Kidney (tissue), 22 donors: ENCODE measurements at places on chromosomes 11 and 22. TPM values are rescaled to one million over a fixed set of nuclear protein-coding genes. Genes with fewer than 3 reads are reported as not detected.

CD3E gene
- 2.2 TPM for polyA plus RNA-seq

SCGB2A2 gene
- polyA plus RNA-seq, result not detected

SCYL1 gene
- 78.9 TPM for polyA plus RNA-seq

ARHGAP8 gene
- polyA plus RNA-seq, result 30.2 TPM

LMNTD2 gene
- polyA plus RNA-seq, result 6.2 TPM

CDCA5 gene
- polyA plus RNA-seq, result 0.43 TPM

SPDYC gene
- 0.43 TPM for polyA plus RNA-seq

SLC22A12 gene
- polyA plus RNA-seq, result 85.9 TPM

TLCD5 gene
- polyA plus RNA-seq, result 4.9 TPM

SLC22A9 gene
- polyA plus RNA-seq, result not detected

RASGRP2 gene
- 14.1 TPM for polyA plus RNA-seq

BACE1 gene
- polyA plus RNA-seq, result 11.7 TPM

TECTA gene
- polyA plus RNA-seq, result 0.54 TPM

MRGPRE gene
- polyA plus RNA-seq, result not detected

- no peak for DNase-seq
These were observed 7.3 kb downstream of the TRIM34 start for GRCh38 chr11:5631969-5632635.

GRCh38 chr11:72807792-72808191 lies 6.4 kb upstream of the ATG16L2 start:
- DNase-seq, result no peak

GRCh38 chr11:92324890-92325289 lies 100.3 kb downstream of the FAT3 start:
- no peak for DNase-seq

GRCh38 chr11:3143136-3143880 lies 21.8 kb downstream of the OSBPL5 start:
- no peak for DNase-seq

GRCh38 chr11:34271727-34272126 lies 86.1 kb downstream of the ABTB2 start:
- DNase-seq, result no peak

GRCh38 chr11:121696177-121696871 lies 243.6 kb upstream of the SORL1-AS1 start:
- DNase-seq, result peak; percentile 53

GRCh38 chr11:65981101-65981740 lies 19.7 kb downstream of the SART1 start:
- DNase-seq, result no peak

- DNase-seq, result no peak
These were observed 114.1 kb downstream of the MAML2 start for GRCh38 chr11:96228910-96229309.

DNA sequence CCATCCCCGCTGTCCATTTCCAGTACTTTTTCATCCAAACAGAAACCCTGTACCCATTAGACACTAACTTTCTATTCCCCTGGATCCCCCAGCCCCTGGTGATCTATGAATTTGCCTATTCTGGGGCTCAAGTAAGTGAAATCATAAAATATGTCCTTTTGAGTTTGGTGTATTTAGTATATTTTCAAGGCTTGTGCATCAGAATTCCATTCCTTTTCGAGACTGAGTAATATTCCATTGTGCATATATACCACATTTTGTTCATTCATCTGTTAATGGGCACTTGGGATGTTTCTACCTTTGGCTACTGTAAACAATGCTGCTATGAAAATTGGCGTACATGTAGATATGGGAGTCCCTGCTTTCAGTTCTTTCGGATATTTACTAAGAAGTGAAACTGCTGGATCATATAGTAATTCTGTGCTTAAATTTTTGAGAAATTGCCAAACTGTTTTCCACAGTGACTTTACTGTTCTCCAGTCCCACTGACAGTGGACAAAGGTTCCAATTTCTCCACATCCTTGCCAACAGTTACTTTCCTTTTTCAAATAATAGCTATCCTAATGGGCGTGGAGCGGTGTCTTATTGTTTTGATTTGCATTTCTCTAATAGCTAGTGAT lies 16.1 kb downstream of the APLP2 start:
- no peak for DNase-seq

DNA sequence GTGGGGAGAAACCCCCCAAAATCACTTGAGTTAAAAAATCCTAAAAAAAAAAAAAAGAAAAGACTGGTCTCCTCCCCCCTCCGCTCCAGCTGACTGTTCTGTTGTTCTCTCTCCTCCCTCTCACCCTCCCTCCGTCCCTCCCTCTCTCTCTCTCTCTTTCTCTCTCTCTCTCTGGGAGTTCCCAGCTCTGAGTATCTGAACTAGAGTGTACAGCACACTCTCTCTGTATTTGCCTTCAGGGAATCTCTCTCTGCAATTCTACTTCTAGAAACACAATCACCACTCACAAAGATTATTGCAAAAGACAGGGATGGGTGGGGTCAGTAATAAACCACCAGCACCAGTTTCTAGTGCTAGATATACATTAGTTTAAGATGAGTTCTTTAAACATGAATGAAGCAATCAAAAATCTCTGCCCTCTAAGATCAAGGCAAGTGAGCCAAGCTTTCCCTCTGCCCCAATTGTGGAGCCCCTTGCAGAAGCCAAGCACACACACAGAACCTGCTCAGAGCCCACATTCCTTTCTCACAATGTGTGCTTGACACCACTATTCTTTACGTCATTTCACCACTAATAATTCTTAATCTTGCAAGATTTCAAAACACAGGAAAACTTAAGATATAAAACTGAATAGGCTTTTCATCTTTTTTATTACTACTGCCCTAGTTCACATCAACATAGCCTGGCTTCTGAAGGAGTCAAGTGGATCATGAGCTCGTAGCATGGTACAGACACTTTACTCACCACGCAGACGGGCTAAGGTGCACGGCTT lies 133.5 kb downstream of the RBFOX2 start:
- DNase-seq, result peak; percentile 89

- DNase-seq, result peak; percentile 91
These were observed 30.9 kb upstream of the WNT7B start for GRCh38 chr22:46007848-46008261.

DNA sequence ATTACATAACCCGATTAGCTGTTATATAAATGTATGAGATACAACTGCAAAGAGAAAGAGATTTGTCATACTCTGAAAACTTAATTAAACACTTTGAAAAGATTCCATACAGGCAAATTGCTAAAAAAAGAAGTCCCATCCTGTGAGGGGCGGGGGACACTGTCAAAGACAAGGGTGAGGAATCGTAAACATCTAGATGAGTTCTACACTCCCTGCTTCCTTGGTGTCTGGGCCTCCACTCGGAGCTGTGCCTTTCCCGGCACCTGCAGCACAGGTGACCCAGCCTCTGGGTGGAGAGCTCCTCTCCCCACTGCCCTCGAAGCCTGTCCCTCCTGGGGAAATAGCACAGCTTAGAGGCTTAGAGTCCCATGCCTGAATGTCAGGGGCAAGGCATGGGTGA lies 69.2 kb upstream of the CRYBB3 start:
- no peak for DNase-seq

DNA sequence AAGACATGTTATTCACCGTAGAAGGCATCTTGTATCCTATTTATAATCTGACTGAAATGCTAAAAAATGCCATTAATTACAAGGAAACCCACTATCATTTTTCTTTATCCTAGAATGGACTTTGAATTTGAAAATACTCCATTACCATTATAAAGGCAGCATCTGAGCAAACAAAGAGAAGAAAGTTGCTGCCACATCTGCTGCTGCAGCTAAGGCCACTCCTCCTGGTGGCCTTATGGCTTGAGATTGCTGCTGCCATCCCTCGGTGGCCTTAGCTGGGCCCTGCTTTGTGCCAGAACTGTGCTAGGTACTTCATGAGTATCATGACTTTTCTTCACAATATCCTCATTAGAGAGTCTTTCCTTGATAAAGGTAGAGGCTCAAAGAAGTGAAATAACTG lies 1210.1 kb upstream of the TENM4 start:
- no peak for DNase-seq

GRCh38 chr11:70637186-70637800 lies 239.0 kb downstream of the CTTN start:
- DNase-seq, result no peak

DNA sequence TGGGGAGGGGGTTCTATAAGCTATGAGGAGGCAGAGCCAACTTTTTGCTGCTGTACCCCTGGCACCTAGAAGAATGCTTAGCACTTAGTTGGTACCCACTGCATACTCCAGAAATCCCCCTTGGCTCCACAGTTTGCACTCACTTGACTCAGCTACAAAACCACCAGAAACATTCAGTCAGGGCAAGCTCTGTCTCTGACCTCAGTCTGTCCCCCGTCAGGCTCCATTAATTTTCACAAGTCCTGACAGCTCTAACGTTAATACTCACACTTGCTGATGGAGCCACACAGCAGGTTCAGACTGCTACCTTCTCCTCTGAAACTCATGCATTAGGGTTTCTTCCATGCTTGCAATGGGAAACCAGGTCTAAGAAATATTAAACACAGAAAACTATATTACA lies 81.7 kb downstream of the MPPED2 start:
- DNase-seq, result peak; percentile 62

- DNase-seq, result no peak
These were observed 216.1 kb upstream of the NTM start for GRCh38 chr11:131154351-131154750.

DNA sequence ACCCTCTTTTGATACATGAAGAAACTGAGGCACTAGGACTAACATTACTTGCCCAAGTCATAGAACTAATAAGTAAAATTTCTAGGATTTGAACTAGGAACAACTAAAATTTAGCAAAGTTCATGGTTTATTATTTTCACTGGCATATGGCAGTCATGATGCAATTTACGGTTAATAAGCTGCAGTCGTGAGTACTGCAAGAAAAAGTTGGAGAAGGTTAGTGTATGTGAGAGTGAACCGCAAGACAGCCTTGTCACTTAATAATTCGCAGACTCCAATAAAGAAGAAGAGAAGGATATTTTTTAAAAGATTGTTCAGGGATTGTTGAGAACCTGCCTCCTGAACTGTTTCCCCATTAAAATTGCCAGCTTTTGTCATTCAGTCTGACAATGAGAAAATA lies 663.4 kb upstream of the TENM4 start:
- DNase-seq, result no peak

DNA sequence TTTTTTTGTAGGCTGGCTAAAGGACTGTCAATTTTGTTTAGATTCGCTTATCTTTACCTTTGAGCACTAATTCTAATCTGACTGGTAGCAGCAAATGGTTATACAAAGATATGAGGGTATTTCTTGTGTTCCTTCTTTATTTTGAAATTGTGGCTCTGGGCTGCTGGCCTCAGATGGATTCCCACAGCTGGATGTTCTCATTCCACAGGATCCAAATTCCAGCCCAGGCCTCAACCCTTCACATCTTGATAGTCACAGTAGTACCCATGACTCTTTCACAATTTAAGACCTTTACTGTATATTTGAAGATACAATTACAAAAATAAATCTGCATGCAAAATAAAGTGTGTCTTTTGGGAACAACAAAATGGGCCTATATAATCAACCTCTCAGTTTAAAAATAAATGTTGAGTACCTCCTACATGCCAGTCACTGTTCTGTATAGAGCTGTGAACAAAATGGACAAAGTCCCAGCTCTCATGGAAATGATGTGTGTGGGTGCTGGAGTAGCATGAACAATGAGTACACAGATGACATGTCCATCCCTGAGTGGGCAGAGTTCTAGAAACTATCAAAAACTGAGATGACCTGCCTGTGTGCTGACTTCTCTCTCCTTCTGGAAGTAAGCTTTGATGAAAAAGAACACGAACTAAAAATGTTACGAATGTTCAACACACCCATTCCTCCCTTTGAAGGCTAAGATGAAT lies 51.7 kb upstream of the FBXO3 start:
- DNase-seq, result no peak

DNA sequence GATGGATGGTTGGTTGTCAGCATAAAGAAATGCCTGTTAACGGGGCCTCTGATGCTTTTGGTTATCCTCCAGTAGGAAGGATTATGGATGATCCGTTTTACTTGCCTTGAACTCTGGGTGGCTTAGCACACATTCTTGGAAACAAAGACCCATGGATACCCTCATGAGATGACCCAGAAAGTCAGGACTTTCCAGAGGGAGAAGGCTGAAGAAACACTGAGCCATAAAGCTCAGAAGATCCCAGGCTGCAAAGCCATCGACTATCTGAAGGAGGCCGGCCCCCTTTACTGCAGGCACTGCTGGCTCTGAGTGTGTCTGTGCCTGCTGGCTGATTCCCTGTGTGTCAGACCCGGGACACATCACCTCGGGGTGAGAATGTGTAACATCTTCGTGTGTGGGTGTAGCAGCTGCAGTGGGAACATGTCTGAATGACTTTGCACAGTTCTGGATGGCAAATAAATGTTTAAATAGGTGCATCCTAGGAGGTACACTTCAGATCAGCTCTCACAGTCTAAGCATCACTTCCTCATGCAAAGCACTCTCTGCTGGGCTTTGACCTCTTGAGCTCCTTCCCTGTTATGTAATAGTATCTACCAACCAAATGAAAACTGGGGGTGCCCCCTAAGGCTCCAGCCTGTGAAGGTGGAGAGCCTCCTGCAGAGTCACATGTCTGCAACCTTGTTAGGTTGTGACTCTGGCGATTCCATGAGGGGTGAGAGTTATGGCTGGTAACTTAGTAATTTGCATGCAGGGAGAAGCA lies 1084.9 kb downstream of the TBC1D22A start:
- DNase-seq, result no peak

GRCh38 chr11:121575250-121575962 lies 122.6 kb upstream of the SORL1-AS1 start:
- peak; percentile 37 for DNase-seq

DNA sequence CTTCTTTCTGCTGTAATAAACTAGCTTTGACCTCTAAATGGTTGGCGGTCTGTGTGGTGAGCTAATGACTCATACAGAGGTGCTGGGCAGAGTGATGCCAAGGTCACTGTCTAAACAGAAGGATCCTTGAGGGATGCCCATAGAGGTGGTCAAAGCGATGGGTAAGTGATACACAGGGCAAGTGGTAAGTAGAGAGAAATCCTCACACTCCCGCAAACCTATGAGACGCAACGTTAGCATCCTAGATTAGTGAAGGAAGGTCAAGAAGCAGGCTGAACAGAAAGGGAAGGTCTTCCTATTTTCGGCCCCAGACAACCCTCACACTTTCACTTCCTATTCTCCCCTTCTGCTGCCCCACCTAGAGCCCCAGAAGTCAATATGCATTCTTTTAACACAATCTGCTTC lies 65.6 kb upstream of the SESN3 start:
- DNase-seq, result no peak

GRCh38 chr22:39897841-39898240 lies 3.0 kb upstream of the GRAP2 start:
- no peak for DNase-seq

DNA sequence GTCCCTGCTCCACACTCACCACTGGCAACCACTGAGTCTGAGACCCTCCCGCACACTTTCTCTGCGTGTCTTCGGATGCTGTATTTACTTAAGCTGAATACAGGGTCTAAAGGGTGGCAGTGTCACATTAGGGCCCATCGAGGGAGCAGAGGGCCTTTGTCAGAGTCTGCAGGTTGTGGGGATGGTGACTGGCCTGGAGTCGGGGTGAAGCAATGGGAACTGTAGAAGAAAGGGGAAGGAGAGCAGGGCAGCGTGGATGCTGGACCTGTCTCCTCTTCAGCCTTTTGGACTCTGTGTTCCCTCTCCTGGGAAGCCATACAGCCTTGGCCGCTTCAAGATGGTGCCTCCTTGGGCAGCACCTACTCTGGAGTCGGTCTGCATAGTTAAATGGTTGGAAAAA lies 61.1 kb downstream of the ZBTB16 start:
- no peak for DNase-seq
